ENCODE measurements at places on chromosomes 6 and 20.

DNA sequence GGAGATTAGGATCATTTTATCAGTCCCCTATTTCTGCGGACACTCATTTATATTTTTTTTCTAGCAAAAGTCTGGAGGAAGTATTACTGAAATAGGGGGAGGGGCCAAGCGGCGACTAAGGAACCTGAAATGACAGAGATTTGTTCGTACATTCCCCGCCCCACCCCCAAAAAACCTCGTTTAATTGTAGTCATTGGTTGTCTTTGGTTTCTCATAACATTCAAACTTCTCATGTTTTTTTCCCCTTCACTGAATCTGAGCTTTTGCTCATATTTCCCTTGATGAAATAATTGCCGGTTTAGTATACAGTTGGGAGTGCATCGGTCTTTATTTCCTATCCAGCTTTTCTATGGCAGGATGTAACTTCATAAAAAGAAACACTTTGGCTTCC is 768 bp upstream of the FYN start:
- DNase-seq: no peak

DNA sequence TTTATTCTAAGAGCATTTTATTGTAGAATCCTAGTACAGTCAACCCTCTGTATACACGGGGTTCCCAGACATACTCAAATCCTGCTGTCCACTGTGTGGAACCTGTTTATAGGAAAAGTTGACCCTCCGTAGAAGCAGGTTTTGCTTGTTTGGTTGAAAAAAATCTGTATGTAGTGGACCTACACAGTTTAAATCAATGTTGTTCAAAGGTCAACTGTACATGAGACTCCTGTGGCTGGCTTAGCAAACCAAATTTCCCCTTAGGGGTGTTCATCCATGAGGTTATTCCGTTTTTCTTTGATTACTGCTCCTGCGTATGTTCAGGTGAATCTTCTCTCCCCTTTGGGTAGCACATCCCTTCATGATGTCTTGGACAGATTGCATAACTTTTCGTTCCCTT is 387.0 kb upstream of the ZFP64 start:
- DNase-seq: no peak

GRCh38 chr20:54345301-54345724 is 130.1 kb upstream of the DOK5 start:
- DNase-seq: peak; percentile 85

DNA sequence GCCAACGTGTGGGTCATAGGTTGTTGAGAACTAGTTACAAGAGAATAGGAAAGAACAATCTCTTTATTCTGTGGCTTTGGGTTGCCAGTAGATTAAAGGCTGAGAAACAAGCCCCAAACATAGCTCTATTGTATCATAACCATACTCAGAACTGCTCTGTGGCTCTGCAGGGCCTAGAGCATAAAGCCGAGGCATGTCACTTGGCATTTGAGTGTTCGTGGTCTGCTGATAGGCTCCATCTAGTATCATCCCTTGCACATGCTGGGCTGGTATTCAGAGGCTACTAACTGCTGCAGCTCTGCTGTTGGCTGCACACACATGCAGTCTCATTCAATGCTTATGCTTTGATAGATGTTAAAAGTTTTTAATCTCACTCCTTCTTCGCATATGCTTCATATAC is 157.9 kb downstream of the OGFRL1 start:
- DNase-seq: no peak

DNA sequence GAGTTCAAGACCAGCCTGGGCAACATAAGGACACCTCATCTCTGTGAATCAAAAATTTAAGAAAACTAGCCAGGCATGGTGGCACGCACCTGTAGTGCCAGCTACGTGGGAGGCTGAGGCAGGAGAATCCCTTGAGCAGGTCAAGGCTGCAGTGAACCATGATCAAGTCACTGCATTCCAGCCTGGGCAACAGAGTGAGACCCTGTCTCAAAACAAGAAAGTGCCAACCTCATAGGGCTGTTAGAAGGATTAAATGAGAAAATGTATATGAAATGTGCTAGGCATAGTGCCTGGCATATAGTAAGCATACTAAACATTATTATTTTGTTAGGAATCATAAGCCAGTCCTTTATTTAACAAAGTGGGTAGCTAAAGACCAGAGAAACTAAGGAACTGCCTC is 9.1 kb upstream of the MDGA1 start:
- DNase-seq: no peak

- no peak for DNase-seq
Observed at GRCh38 chr6:150231525-150231850, 88.6 kb downstream of the PPP1R14C start.

GRCh38 chr6:15994814-15995459 is 133.9 kb upstream of the MYLIP start:
- DNase-seq: no peak

DNA sequence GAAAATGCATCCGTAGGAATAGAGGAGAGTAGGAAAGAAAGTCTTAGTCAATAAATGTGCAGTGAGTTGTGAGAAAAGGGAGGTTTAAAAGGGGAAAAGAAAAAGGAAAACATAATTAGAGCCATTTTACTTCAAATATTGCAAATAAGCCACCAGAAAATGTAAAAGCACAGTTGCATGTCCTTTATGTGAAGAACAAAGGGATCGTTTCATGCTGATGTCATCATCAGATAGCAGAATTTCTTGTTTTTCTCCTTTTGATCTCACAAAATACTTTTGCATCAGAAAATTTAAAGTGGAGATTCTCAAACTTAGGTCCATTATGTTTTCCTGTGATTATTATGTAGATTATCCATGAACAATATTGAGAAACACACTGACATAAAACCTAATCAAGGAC is 166.7 kb downstream of the HAO1 start:
- no peak for DNase-seq

GRCh38 chr6:33824461-33825154 is 20.8 kb upstream of the MLN start:
- no peak for DNase-seq

DNA sequence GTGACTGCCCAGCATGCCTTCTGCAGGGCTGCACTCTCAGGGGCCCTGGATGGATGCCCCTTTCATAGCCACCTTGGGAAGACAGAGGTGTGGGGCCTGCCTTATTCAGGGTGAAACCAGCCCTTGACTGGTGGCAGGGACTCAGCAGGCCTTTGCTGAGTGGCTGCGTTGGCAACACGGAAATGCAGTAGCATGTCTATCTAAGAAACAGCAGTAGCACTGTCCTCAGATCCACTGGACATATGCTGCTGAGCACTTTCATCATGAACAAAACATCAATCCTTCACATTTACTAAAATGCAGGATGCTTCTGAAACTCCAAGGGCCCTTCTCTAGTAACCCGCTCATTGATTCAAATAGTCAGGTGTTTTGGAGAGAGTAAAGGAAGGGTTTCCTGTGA is 4.9 kb upstream of the TBXT start:
- DNase-seq: no peak
